Right hindlimb (tissue), 1 donor: ENCODE measurements at places on chromosomes 2 and 18.

DNA sequence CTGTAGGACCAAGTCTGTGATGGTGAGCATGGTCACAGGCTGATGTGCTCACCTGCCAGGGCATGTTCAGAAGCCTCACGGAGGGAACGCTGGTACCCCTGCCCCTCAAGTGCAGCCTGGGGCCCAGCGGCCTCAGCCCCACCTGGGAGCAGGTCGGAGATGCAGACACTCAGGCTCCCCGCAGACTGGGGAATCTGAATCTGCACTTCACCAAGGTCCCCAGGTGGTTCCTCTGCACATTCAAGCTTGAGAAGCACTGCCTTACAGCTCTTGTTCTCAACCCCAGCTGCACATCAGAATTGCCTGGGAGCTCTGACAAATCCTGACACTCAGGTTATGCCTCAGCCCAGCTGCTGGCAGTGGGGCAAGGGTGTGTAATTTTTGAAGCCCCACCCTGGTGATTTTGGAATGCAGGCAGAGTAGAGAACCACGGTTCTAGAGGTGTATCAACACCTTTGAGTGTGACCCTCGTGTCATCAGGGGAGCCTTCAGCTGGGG is 54.8 kb downstream of the CRACDL start:
- DNase-seq = no peak

- no peak for DNase-seq
Measured at GRCh38 chr2:199851501-199851810, 464 bp upstream of the FTCDNL1 start.

- DNase-seq = no peak
Measured at GRCh38 chr2:99789849-99790248, 300.0 kb upstream of the REV1 start.

GRCh38 chr2:150162241-150162942 is 325.1 kb downstream of the RND3 start:
- DNase-seq = no peak

DNA sequence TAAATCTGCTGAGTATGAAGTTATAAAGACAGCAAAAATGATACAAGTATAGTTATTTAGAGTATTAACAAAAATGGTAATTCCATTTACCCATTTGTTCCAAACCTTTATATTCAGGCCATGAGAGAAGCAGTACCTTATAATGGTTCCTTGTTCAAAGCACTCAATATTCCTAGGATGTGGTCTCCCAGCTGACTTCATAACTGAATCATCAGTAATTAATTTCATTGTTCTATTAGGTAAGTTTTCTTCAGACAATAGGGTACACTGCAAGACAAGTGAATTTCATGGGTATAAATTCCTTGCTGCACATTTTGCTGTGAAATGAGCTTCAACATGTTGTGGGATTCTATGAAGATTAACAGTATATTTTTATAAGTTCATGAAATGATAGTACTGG is 550.8 kb upstream of the ZEB2 start:
- DNase-seq = no peak

DNA sequence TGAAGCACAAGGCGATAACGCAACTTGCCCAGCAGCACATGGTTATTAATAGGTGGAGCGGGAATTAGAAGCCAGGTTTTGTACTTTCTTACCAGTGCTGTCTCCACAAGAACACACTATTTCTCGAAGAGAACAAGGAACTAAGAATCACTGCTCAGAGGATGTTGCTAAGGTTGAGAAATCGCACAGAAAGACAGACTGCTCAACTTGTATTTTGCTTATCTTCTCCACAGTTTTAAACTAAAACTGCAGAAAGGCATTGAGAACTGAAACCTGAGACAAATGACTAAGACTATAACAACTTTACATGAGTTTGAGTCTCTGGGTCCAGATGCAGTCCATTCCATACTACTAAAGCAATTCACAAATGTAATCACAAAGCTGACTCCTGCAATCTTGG is 6.2 kb downstream of the PRKD3 start:
- DNase-seq = no peak

- DNase-seq = no peak
Measured at GRCh38 chr2:19550750-19551149, 192.3 kb upstream of the OSR1 start.
